ENCODE measurements at places on chromosomes 11 and 22.

DNA sequence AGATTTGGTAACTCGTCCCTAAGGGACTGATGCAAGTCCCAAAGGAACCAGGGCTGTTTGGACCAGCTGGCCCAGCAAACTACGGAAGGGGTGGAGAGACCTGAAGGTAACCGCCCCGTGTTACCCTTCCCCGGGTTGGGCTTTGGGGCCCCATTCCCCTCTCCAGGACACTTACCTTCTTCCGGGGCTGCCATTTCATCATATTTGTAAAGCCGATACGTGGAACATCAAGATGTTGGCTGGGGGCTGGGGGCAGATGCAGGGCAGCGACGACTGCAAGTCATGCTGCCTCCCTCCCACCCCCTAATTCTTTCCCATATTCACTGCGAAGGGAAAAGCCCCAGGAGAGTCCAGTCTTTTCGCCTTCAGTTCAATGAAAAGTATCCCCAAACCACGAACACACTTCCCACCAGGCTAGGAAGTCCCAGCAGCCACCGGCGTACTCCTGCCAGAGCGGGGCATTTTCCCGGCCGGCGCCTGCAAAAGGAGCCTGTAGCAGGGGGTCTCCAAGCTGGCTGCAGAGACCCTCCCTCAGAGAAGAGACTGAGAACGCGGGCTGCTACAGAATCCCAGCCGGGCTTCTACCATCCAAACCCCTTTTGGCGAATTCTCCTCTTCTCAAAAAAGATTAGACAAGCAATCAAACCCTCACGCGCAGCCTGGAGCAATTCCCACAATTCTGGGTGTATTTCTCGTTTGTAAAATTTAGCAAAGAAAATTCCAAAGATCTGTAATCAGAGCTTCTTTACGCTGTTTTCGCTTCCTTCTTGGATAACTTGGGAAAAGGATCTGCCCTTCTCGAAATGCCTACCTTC lies 236.7 kb downstream of the TTC28 start:
- DNase-seq = peak; percentile 66

DNA sequence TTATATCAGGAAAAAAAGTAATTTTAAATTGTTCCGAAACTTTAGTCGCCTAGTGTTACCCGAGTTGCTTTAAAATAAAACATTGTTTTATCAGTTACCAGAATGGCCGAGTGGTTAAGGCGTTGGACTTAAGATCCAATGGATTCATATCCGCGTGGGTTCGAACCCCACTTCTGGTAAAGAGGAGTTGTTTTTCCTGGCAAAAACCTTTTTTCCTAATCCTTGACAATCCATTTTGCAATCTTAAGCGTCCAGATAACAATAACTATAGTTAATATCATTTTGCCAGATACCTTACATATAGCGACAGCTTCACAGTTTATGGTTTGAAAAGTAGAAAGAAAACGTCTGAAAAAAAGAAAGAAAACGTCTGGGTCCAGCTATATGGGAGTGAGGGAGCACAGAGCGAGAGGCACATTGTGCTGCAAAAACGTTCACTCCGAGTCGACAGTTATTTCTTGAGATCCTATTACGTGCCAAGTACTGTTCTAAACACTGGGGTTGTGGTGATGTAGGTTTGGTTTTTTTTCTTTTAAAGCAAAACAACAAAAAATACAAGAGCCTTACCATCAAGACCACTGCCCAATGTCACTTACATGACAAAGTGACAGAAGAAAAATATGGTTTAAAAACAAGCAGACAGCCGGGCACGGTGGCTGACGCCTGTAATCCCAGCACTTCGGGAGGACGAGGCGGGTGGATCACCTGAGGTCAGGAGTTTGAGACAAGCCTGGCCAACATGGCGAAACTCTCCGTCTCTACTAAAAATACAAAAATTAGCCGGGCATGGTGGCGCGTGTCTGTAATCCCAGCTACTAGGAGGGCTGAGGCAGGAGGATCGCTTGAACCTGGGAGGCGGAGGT lies 40.6 kb downstream of the OR4D9 start:
- no peak for DNase-seq

GRCh38 chr11:39683288-39683950 lies 1776.0 kb downstream of the LRRC4C start:
- DNase-seq = no peak

DNA sequence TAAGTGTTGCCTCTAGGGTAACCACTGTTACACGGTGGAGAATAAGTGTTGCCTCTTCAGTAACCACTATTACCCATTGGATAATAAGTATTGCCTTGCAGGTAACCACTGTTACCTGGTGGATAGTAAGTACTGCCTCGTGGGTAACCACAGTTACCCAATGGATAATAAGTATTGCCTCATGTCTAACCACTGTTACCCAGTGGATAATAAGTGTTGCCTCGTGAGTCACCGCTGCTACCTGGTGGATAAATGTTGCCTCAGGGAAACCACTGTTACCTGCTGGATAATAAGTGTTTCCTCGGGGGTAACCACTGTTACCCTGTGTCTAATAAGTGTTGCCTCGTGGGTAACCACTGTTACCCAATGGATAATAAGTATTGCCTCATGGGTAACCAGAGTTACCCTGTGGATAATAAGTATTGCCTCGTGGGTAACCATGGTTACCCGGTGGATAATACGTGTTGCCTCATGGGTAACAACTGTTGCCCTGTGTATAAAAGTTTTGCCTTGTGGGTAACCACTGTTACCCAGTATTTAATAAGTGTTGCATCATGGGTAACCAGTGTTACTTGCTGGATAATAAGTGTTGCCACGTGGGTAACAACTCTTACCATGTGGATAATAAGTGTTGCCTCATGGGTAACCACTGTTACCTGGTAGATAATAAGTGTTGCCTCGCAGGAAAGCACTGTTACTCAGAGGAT lies 12.3 kb upstream of the NXPE4 start:
- DNase-seq = no peak

GRCh38 chr11:113242767-113243397 lies 71.5 kb upstream of the TTC12 start:
- peak; percentile 55 for DNase-seq

DNA sequence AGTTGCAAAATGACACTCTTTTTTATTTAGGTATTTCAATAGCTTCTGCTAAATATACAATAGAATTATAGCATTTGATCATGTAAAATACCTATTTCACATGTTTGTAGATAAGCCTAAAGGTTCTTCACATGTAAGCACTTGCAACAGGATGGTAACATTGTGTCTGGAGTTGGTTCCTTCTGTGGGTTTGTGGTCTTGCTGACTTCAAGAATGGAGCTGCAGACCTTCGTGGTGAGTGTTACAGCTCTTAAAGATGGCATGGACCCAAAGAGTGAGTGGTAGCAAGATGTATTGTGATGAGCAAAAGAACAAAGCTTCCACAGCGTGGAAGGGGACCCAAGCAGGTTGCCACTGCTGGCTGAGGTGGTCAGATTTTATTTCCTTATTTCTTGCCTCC lies 246.4 kb upstream of the PDGFD start:
- no peak for DNase-seq

DNA sequence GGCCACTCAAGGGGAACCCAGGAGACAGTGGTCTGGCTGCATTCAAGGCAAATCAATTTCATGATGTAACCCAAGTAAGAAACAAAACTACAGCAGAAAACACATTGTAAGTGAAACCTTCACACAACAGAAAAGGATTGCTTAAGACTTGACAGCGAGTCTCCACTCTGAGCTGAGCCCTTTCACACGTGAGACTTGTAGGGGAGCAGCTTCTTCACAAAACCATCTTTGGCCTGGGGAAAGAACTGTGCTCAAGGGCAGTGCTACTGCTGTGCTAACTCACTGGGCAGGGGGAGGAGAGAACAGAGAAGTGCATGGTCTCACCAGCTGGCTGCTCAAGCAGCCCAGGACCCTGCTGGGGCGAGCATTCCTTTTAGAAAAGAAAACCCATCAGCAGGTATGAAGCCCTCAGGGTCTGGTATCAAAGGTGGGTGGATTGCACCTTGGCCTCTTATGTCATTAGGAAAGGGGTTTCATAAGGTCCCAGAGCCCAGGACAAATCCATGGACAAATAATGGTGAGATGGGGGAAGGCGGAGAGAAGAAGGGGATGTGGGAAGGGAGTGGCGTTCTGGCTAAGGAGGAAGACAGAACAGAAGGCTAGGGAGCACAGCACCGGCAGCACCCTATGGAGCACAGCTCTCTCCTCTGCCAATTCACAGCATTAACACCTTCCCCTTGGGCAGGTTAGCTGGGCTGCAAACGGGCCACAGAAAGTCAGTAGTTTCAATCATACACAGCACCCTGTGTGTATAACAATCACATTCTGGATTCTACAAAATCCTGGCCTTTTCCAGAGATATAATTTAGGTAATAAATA lies 20.6 kb upstream of the RAPSN start:
- no peak for DNase-seq

DNA sequence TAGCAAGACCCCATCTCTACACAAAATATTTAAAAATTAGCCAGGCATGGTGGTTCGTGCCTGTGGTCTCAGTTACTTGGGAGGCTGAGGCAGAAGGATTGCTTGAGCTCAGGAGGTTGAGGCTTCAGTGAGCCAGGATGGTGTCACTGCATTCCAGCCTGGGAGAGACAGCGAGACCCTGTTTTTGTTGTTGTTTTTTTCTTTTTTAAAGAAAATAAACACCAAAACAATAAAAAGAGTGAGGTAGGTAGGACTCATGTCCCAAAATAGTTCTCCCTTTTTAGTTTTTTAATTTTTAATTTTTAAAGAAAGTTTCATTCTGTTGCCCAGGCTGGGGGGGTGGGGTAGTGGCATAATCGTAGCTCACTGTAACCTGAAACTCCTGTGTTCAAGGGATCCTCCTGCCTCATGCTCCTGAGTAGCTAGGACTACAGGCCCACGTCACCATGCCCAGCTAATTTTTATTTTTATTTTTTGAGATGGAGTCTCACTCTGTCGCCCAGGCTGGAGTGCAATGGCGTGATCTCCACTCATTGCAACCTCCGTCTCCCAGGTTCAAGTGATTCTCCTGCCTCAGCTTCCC lies 25.5 kb upstream of the MALAT1 start:
- DNase-seq = no peak

DNA sequence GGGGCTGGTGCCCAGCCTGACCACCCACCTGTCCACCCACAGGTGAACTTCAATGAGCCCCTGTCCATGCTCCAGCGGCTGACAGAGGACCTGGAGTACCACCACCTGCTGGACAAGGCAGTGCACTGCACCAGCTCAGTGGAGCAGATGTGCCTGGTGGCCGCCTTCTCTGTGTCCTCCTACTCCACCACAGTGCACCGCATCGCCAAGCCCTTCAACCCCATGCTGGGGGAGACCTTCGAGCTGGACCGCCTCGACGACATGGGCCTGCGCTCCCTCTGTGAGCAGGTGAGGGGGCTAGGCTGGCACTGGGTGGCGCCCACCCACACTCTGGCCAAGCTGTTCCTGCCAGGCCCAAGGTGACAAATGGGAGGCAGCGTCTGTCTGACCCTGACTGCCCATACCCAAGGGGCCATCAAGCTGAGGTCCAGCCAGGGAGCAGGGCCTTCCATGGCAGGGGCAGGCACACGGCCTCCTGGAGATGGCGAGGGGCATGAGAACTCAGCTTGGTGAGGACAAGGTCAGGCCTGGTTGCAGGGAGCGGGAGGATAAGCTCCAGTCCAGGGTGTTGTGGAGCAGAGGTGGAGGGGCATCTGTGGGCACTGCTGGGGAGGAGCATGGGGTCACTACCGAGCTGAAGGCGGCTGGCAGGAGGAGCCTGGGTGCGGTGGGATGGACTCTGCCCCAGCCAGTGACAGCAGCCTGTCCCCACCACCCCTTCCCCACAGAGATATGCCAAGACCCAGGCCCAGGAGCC lies 77.7 kb downstream of the MORC2 start:
- DNase-seq = no peak

- no peak for DNase-seq
These were observed 5.9 kb downstream of the SRRD start for GRCh38 chr22:26489447-26490036.

GRCh38 chr22:32130464-32130863 lies 28.6 kb downstream of the C22orf42 start:
- no peak for DNase-seq

GRCh38 chr11:130631119-130631518 lies 182.7 kb downstream of the ADAMTS15 start:
- no peak for DNase-seq

DNA sequence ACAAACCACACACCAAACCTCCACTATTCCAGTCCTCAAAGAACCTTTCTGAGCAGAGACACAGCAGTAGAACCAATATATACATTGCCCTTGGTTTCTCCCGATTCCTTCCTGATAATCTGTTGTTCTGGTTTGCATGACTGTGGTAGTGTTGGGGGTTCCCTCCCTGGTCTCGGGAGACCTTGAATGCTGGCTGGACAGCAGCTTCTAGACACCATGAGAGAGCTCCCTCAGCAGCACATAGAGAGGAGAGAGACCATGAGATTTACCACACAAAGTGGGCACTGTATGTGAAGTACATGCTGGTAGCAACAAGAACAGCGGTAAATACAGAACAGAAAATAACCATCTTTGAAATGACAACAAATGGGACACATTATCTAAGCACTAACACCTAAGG lies 2.6 kb downstream of the C11orf91 start:
- DNase-seq = no peak

DNA sequence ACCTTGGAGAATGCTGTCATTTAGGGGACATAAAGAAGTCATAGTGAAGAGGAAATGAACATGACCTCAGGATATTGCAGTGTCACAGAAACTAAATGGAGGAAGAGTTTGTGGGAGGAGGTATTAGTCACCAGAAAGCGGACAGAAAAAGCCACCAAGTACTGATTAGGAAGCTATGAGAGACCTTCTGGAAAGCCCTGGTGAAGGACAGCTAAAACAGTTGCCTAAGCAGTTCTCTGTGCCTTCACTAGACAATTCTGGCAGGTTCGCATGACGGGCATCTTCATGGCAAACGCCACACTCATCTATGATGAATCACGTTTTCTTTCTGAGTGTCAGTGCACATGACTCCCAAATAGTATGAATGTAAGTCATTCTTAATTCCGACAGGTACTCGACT lies 325.8 kb downstream of the C11orf87 start:
- no peak for DNase-seq

GRCh38 chr11:61362542-61362875 lies 335 bp downstream of the TMEM138 start:
- no peak for DNase-seq

GRCh38 chr11:534396-535209 lies 773 bp downstream of the HRAS start:
- no peak for DNase-seq

DNA sequence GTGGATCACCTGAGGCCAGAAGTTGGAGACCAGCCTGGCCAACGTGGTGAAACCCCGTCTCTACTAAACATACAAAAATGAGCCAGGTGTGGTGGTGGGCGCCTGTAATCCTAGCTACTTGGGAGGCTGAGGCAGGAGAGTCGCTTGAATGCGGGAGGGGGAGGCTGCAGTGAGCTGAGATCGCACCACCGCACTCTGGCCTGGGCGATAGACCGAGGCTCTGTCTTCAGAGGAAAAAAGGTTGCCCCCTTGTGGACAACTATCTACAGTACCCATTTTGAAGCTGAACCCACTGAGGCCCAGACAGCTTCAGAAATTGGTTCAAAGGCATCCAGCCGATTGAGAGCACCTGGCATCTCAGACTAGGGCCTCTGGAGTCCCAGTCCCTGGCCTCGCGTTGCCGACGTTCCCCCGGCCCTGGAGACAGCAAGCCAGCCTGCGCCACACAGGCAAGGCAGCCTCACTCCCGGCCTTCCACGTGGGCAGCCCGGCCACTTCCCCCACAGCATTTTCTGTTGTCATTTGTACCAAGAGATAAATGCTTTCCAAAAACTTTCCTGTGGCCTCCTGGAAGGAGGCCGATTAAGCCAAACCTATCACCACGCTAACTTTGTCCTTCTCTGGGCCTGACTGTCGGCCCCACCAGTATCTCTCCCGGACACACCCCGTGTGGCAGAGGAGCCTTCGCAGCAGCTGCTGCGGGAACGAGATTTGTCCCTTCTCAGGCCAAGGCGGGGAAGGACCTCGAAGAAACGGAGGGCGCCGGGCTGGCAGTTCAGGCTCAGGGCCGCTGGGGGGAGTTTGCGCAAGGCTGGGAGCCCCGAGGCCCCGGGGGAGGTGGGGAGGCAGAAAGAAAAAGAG lies 82.8 kb downstream of the FLI1 start:
- peak; percentile 57 for DNase-seq
